Stimulated activated CD8-positive, alpha-beta memory T cell treated with anti-CD3 and anti-CD28 coated beads, Interleukin-4, amount 100 ng/mL, for 4 hours (primary cell): ENCODE measurements at places on chromosomes 13 and 19.

DNA sequence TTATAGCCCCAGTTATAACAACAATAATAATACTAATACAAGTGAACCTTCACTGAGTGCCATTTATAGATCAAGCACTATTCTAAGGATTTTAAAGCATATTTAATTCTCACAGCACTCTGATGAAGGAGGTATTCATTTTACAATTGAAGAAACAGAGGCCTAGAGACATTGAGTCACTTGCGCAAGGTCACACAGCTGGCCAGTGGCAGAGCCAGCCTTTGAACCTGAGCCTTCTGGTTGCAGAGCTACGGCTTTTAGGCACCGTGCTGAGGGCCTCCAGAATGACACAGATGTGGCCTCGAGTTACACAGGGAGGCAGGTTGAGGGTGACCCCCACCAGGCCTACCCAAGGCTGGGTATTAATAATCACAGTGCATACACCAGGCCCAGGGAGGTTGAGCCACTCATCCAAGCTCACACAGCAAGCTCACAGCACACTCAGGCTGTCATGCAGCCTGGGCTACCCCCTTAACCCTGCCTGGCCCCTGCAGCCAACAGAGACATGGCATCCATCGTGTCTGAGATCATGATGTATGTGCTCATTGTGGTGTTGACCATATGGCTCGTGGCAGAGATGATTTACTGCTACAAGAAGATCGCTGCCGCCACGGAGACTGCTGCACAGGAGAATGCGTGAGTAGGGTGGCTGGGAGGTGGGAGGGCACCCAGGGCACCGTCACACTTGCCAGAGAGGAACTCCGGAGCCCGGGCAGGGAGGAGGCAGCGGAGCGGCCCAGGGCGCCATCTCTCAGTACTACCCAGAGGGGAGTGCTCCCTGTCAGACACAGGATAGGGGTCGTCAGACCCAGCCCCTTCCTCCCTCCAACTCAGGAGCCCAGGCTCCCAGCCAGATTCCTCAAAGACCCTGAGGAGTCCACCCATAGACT is 2.7 kb upstream of the HPN start:
- no peak for DNase-seq

GRCh38 chr13:98853771-98854221 is 101.3 kb upstream of the SLC15A1 start:
- DNase-seq, result no peak

GRCh38 chr13:41707194-41707821 is 250.0 kb downstream of the RGCC start:
- no peak for DNase-seq

GRCh38 chr19:51750400-51751094 is 1.1 kb downstream of the FPR1 start:
- DNase-seq, result no peak

- no peak for DNase-seq
Measured at GRCh38 chr13:33480561-33480960, 195.0 kb upstream of the STARD13 start.

GRCh38 chr19:45100846-45101252 is 7.9 kb downstream of the PPP1R37 start:
- no peak for DNase-seq

- DNase-seq, result no peak
Measured at GRCh38 chr13:78036841-78037240, 118.2 kb upstream of the EDNRB start.
